ENCODE measurements at places on chromosomes 7 and 10.

GRCh38 chr7:69633122-69633831 lies 35.0 kb downstream of the AUTS2 start:
- DNase-seq: no peak

GRCh38 chr7:1593091-1593866 lies 23.4 kb upstream of the PSMG3 start:
- DNase-seq: no peak

DNA sequence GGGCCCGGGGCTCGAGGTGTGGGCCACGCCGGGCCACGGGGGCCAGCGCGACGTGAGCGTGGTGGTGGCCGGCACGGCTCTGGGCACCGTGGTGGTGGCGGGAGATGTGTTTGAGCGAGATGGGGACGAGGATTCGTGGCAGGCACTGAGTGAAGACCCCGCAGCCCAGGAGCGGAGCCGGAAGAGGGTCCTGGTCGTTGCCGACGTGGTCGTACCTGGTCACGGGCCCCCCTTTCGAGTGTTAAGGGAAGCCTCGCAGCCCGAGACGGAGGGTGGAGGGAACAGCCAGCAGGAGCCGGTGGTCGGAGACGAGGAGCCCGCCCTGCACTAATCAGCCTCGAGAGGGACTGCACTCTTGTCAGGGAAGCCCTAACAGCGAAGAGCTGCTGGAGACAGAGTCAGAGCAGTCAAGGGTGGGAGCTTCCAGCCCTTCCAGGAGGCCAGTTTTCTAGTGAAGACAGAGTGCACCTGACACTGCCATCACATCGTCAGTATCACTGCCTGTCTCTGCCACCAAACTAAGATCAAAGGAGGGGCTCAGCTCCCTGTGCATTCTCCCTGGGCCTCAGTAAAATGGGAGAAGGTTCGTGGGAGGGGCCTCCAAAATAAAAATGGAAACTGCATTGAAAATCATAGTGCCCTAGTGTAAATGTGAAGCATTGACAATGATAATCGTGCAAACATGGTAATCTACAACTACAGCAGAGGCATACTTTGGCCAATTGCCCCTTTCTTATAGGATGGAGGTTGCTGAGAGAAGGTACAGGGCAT lies 1.3 kb downstream of the MBLAC1 start:
- DNase-seq: no peak

- no peak for DNase-seq
Observed at GRCh38 chr10:49556723-49557122, 17.8 kb upstream of the ERCC6 start.

GRCh38 chr7:30437823-30438574 lies 40.6 kb downstream of the NOD1 start:
- DNase-seq: no peak

DNA sequence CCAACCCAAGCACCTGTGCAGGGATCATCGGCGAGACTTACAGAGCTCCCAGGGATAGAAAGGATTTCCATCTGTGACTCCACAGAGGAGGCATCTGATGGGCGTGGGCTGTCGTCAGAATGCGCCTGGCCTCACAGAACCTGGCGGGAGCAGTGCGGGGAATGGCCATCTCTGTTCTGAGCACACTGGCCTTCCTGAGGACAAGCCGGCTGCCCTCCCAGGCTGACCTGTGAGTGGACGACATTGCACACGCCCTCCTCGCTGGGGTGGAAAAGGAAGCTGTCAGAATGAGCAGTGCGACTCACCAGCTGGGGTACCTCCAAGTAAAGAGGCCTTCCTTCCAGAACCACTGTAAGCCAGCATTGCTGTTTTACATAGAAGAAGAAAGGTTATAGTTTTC lies 234.6 kb upstream of the PITRM1 start:
- no peak for DNase-seq

All from activated naive CD8-positive, alpha-beta T cell treated with anti-CD3 and anti-CD28 coated beads, Interleukin-2, amount 10 ng/mL, durations not matched to agents 7 days and 5 days (primary cell).